ENCODE measurements at places on chromosomes 5 and 9. TPM values are rescaled to one million over a fixed set of nuclear protein-coding genes. Genes with fewer than 3 reads are reported as not detected.

PGM5 gene
- 44.2 TPM for total RNA-seq

TTLL11 gene
- total RNA-seq, result 2.9 TPM

C9orf50 gene
- not detected for total RNA-seq

NR2F1-AS1 gene
- total RNA-seq, result 24.2 TPM

BARHL1 gene
- not detected for total RNA-seq

CCL19 gene
- total RNA-seq, result not detected

PCDHGA9 gene
- 1.7 TPM for total RNA-seq
